ENCODE measurements at places on chromosomes 16 and 17.

- DNase-seq, result no peak
Measured at GRCh38 chr16:14263769-14264168, 192.7 kb downstream of the MRTFB start.

DNA sequence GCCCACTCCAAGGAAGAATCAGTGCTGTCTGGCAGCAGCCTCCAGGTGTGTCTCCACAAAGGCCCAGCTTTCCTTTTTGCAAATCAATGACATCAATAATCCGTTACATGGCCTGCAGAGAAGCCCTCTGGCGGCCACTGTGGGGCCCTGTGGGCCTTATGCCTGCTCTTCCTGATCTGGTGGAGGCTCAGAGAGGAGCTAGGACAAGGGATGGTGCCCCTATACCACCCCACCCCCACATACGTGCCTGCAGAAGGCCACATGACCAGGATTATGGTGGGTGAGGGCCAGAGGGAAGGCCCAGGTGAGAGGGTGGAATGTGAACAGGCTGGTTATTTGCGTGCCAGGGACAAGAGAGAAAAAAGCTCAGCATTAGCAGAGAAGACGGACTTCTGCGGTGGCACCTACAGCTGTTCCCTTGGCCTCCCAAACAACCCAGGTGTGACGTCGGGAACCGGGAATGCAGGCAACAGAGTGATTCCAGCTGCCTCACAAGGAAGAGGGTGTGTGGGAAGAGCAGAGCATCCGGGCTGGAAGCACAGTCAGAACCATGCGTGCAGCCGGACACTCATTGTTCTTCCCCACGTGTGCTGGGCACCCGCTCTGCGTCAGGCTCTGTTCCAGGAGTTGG lies 22.5 kb downstream of the EIF4A3 start:
- peak; percentile 51 for DNase-seq

GRCh38 chr17:71098071-71098470 lies 928.7 kb downstream of the KCNJ2 start:
- no peak for DNase-seq

- DNase-seq, result no peak
Measured at GRCh38 chr16:86680162-86680561, 101.8 kb downstream of the FOXL1 start.

GRCh38 chr16:69036399-69037091 lies 68.9 kb upstream of the HAS3 start:
- DNase-seq, result no peak

- DNase-seq, result peak; percentile 4
Measured at GRCh38 chr17:79659376-79659775, 48.5 kb upstream of the RBFOX3 start.

- no peak for DNase-seq
Measured at GRCh38 chr17:44102849-44103622, 20.4 kb downstream of the HDAC5 start.

- DNase-seq, result no peak
Measured at GRCh38 chr16:14223632-14224031, 152.5 kb downstream of the MRTFB start.

GRCh38 chr17:7219812-7220592 lies at the start of the genes ACADVL and DLG4:
TSS of gene ACADVL (plus strand) at chr17:7219938. CDS start at chr17:7219985, 47 bp downstream.
TSS of gene DLG4 (minus strand) at chr17:7219836.
- peak; percentile 71 for DNase-seq

- no peak for DNase-seq
Measured at GRCh38 chr17:55405600-55405999, 16.0 kb downstream of the MMD start.

GRCh38 chr16:66619534-66620428 lies 15.3 kb downstream of the CMTM3 start:
- DNase-seq, result no peak

DNA sequence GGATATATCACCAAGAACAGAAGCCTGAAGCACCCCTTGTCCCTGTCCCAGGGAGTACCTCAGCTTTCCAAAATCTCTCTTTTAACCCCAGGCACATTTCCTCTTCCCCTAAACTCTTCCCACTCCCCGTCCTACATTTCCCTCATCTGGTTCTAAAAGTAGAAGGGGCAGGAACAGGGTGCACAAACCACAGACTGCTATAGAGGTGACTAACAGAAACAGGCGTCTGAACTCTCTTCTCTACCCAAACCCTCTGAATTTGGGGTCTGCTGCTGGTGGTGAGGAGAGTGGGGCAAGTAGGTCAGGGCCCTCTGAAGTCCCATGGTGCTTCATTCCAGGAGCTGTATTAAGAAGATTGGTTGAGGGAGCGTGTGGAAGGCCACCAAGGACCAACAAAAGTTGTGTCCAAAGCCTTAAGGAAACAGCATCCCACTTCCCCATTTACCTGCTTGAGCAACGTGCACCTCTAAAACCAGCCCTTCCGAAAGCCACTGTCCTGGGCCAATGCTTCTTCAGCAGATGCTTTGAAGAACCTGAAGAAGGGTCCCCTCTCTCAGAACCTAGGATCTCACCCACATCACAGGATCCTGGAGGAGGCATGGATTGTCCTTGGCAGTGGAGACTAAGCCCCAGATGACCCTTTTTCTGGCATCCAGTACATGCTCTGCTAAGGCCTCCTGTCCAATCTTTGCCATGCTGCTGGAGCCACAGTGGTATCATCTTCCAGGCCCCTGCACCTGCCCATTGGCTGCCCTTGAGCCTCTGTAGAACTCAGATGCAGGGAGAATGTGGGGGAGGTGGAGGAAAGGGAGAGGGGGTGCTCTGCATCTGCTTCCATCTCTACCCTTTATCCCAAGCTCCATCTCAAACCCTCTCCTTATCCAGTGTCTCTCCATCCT lies 5.7 kb upstream of the NR1D1 start:
- DNase-seq, result no peak

GRCh38 chr16:88882358-88883030 lies 16.0 kb upstream of the PABPN1L start:
- no peak for DNase-seq

GRCh38 chr17:43875476-43876147 lies 28.6 kb downstream of the CD300LG start:
- no peak for DNase-seq

- DNase-seq, result no peak
Measured at GRCh38 chr17:17214646-17215436, 8.7 kb upstream of the PLD6 start.

DNA sequence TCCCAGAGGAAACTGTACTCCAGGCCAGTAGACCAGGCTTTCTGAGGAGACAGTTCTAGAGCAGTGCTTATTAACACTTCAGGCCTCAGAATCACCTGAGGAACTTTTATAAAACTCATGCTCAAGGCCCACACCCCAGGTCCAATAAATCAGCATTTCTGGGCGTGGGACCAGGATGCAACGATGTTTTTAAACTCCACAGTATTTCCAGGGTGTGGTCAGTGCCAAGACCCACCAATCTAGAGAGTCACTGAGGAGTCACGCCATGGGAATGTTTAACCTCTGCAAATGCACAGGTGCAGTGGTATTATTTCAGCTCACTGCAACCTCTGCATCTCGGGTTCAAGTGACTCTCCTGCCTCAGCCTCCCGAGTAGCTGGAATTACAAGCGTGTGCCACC lies 3.9 kb upstream of the TRPV1 start:
- DNase-seq, result no peak

DNA sequence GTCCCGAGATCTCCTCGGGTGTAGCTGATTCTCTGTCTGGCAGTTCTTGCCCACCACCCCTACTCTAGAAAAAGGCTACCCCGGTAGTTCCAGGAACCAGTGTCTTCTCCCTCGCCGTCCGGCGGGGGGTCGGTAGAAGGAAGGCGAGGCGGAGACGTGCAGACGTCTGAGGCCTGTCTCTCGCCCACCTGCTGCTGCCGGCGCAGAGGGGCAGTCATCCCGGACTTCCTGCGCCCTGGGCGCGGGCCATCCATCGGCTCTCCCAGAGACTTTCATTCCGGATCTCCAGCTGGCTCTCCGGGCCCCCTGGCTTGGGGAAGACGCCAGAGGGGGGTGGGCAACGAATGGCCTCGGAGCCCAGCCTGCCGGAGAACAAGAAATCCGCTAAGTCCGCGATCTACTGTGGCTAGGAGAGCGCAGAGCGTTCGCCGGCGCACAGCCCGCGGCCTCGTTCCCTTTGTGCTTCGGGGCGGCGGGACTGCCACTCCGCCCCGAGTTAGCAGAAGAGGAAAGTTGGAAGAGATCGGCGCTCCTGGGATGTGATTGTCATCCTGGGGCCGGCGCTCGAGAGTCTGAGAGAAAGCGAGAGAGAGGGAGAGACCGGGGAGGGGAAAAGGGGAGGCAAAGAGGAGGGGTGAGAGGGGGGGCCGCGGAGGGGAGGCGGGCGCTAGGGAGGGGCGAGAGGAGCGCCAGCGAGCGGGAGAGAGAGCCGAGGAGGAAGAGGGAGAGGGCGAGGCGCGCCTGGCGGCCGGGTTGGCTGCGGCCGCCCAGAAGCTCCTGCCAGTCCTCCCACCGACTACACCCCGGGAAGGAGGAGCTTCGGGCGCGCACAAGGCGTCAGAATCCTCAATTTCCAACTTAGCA lies at the start of gene IRX5:
Gene IRX5 (plus strand): TSS at position 861 of the 864 bp plus-strand sequence. CDS start 334 bp downstream, outside the sequence.
- peak; percentile 80 for DNase-seq

- DNase-seq, result no peak
Measured at GRCh38 chr17:13462673-13463124, 139.0 kb downstream of the HS3ST3A1 start.

- DNase-seq, result no peak
Measured at GRCh38 chr17:30091771-30092170, 24.8 kb upstream of the NSRP1 start.

DNA sequence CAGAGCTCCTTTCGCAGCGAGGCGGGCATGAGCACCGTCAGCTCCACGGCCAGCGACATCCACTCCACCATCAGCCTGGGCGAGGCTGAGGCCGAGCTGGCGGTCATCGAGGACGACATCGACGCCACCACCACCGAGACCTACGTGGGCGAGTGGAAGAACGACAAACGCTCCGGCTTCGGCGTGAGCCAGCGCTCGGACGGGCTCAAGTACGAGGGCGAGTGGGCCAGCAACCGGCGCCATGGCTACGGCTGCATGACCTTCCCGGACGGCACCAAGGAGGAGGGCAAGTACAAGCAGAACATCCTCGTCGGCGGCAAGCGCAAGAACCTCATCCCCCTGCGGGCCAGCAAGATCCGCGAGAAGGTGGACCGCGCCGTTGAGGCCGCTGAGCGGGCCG lies 42.3 kb downstream of the JPH3 start:
- DNase-seq, result no peak

DNA sequence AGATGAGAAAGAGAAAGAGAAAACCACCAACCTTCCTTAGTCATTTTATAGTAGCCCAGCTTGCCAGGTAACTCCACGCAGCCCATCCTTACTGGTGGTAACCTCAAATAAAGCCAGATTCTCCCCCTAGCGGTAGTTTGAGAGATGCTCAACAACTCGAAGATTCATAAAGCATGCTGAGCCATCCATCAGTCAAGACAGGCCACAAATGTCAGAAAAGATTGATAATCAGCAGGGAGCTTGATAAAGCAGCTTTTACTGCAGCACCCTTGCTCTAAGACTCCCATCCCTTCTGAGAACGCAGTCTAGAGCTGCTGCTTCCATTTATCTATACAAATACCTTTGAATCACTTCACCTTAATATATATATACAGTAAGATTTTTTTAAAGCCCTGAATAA lies 451.5 kb upstream of the HSBP1 start:
- peak; percentile 51 for DNase-seq

DNA sequence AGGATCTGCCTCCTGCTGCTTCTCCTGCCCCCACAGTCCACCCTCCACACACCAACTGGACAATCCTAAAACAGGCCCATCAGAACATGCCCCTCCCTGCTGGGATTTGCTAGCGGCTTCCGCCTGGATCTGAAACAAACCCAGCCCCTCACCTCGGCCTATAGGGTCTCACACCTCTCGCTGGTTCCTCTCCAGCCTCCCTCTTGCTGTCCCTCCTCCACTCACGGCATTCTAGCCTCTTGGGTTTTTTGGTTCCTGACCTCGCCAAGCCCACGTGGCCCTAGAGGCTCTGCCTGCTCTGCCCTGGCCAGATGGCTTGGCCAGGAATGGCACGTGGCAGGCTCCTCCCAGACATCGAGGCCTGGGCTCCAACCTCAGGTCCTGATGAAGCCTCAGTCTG lies 15.7 kb upstream of the MTSS2 start:
- no peak for DNase-seq

DNA sequence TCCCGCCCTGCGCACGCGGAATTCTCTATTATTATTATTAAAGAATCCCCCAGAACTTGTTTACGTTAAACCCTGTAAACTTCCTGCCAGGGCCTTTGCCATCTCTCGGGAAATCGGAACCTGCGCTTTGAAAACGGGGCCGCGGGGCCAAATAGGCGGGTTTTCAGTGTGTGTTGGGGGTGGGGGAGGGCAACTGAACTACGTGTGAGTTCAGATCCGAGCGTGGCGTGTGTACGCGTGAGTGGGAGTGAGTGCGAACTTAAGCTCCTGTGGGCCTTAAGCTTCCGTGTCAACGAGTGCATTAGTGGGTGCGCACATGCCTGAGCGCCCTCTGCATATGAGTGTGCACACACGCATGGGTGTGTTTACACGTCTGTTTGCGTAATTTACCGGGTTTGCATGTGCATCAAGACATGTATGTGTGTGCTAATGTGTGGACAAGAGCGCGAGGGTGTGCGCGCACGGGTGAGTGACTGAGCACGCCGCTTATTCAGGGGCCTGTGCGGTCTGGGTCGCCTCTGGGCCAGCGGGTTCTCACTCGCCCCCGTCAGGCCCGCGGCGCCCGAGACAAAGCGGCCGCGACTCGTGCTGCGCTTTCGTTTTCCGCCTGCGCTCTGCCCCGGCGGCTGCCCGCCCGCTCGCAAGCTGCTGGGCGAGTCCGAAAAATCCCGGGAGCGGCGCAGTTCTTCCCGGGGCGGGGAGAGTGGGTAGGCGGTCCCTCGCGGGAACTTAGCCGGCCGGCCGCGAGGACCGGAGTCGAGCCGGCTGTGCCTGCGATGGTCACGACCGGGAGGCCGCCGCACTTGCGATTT lies 1.2 kb upstream of the FOXF1 start:
- DNase-seq, result peak; percentile 41

- no peak for DNase-seq
Measured at GRCh38 chr17:40888196-40888720, 3.2 kb upstream of the KRT20 start.

DNA sequence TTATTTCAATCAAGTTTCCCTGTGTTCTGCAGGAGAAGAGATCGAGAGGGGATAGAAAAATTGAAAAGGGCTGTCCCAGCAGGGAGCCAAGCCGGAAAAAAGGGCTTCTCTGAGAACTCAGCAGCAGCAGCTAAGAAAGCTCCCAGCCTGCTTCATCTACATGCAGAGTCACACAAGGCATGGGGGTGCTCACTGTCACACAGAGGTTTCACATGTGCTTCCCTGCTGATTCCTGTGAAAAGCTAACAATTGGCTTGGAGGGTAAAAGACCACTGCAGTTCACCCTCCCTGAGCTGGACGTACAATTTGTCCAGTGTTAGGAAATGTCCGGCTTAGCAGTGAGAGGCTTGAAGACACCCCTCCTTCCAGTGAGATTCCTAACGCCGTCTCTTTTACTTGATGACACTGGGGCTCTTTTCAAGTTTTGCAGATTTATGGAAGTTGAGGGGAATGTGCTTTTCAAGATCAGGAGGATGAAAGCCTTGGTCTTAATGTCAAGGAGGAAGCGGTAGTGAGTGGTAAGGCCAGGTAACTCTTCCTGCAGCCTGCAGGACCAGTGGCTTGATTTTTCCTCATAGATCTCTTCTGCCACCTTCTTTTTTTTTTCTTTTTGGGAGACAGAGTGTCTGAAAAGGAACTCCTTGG lies 85.6 kb downstream of the WNT3 start:
- no peak for DNase-seq
